ENCODE measurements at places on chromosomes 12 and 14.

DNA sequence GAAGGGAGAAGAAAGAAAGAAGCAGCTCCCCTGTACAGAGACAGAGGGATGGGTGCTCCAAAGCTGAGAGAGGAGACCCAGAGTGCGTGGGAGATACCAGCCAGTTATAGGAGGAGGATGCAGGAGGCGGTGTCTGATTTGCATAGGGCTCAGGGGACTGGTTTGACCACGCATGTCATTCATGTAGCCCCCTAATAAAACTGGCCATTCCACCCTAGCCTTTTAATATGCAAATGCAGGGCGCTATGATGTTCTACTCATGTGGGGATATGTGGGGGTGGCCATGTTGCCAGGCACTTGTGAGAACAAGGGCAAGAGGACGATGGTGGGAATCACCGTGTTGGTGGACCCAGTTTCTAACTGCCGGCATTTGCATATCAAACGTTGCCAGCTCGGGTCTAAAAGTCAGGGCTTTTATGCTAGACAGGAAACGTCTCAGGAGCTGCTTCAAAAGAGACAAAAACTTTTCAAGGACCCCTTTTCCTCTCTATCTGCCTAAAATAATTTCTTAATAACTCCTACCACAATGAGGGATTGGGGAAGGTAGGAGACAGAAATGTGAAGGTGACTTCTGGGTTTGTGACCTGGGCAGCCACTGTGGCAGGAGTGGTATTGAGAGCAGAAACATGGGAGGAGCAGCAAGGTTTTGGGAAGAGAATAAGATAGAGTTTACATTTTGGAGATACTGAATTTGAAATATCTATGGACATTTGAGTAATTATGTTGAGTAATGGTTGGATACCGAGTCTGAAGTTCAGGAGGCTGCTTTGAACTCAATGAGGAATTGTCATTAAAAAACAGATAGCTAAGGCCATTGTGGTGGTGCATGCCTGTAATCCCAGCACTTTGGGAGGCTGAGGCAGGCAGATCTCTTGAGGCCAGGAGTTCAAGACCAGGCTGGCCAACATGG lies 2.2 kb upstream of the ATXN3 start:
- no peak for DNase-seq

GRCh38 chr14:26870096-26870495 lies 272.3 kb upstream of the NOVA1 start:
- DNase-seq = no peak

DNA sequence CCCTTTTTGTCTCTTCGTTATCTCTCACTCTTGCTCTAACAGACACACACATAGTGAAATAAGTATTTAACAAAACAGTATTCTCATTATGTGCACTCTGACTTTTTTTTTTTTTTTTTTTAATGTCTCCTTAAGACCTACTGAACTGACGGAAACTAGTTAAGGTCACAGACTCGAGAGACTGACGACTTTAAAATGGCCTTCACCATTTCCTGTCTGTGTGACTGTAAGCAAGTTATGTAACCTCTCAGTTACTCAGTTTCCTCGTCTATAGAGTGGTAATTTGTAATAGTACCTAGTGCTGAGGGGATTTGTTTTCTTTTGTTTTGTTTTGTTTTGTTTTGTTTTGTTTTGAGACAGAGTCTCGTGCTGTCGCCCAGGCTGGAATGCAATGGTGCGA lies 284.8 kb downstream of the FBXL14 start:
- DNase-seq = no peak

DNA sequence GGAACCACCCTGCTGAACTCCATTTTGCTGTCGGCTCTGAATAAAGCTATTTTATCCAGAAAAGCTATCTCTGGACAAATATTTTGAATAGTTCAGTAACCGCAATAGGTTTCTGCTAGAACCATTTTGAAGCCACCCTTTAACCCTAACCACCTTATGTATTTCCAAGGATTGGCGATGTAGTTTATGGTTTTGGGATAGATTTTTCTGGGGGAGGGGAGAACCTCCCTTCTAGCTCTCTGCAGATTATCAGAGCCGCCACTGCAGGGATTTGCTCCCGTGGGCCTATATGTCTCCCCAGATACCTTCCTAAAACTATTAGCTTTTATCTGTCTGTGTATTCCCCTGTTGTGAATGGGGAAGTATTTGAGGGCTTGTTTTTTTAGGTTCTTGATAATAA lies 1.8 kb upstream of the TUBA1B start:
- DNase-seq = no peak

DNA sequence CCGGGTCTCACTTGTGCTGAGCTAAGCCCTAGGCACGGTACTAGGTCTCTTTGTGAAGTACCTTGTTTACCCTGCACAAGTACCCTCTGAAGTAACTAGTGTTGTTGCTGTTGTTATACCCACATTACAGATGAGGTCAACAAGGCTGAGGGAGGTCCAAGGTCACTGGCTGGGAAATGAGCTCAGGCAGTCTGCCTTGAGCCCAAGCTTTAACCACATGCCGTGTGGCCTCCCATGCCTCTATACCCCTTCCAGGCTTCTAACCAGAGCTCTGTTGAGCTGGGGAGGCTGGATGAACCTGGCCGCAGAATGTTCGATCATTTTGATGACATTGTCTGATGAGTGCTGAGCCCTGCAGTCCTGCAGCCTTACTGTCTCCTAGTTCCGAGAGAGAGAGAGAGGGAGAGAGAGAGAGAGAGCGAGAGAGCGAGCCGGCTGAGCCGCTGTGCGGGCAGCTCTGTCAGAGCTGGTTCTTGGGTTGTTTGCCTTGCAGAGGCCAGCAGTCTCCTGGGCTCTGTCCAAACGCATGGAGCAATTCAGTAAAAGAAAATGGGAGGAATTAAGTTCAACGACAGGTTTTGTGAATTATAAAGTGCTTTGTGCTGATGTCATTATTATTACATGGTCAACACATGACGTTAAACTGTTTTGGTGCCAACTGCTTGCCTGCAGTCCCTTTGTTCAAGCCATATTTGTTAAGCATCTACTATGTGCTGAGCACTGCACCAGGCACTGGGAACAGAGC lies 13.1 kb downstream of the JDP2 start:
- DNase-seq = no peak

GRCh38 chr12:131132118-131132892 lies 178.6 kb downstream of the ADGRD1 start:
- peak; percentile 74 for DNase-seq

DNA sequence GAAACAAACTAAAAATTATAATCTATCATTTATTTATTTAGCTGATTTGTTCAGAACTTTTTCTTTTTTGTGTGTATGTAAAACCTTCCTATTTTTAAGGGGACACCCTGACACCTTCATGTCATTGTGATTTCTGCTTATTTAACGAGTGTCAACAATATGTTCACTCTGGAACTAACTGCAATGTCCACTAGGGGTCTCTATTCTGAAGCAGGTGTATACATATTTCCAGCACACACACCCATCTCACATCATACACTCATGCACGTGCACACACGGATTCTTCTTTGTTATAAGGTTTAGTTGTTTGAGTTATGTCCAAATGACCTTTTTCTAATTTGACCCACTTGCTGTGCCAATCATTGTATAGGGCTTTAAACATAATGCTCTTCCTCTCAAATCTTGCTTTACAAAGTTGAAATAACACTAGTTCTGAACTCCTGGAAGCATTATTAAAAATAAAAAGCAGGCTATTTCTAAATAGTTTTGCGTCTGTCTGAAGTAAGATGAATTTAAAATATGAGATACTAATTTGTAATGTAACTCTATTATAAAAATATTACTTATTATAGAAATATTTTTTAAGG lies 15.5 kb downstream of the E2F7 start:
- DNase-seq = peak; percentile 74

DNA sequence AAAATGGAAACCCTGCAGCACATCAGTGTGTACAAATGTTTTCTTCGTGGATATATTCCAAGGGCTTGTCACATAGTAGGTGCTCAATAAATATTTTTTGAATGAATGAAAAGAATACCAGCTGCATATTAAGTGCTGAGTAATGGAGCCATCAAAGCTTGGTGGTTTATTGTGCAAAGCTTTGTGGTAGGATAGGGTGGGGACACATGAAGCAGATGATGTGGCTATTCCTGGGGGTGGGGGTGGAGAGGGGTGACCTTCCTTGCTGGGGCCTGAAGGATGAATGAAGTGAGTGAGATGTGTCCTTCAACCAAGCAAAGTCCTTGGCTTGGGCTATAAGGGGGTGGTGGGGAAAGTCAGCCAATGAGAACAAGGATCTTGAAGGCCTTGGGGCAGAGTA lies 4.3 kb upstream of the KRT81 start:
- DNase-seq = no peak

GRCh38 chr12:130552483-130552996 lies 163.6 kb downstream of the RIMBP2 start:
- no peak for DNase-seq

GRCh38 chr14:33432407-33433023 lies 493.8 kb downstream of the NPAS3 start:
- DNase-seq = peak; percentile 33

- DNase-seq = peak; percentile 58
These were observed 9.0 kb upstream of the MLEC start for GRCh38 chr12:120677765-120678473.

DNA sequence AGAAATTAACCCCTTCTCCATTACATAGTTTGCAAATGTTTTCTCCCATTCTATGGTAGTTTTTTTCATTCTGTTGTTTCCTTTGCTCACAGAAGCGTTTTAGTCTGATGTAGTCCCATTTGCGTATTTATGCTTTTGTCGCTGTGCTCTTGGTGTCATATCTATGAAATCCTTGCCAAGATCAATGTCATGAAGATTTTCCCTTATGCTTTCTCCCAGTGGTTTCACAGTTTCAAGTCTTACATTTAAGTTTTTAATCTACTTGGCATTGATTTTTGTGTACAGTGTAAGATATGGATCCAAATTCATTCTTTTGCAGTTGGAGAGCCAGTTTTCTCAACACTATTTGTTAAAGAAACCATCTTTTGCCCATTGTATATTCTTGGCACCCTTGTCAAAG lies 357.6 kb downstream of the APAF1 start:
- no peak for DNase-seq

- DNase-seq = no peak
These were observed 40.2 kb downstream of the SCARB1 start for GRCh38 chr12:124823272-124823970.

GRCh38 chr12:125222876-125223275 lies 157.6 kb downstream of the AACS start:
- no peak for DNase-seq

DNA sequence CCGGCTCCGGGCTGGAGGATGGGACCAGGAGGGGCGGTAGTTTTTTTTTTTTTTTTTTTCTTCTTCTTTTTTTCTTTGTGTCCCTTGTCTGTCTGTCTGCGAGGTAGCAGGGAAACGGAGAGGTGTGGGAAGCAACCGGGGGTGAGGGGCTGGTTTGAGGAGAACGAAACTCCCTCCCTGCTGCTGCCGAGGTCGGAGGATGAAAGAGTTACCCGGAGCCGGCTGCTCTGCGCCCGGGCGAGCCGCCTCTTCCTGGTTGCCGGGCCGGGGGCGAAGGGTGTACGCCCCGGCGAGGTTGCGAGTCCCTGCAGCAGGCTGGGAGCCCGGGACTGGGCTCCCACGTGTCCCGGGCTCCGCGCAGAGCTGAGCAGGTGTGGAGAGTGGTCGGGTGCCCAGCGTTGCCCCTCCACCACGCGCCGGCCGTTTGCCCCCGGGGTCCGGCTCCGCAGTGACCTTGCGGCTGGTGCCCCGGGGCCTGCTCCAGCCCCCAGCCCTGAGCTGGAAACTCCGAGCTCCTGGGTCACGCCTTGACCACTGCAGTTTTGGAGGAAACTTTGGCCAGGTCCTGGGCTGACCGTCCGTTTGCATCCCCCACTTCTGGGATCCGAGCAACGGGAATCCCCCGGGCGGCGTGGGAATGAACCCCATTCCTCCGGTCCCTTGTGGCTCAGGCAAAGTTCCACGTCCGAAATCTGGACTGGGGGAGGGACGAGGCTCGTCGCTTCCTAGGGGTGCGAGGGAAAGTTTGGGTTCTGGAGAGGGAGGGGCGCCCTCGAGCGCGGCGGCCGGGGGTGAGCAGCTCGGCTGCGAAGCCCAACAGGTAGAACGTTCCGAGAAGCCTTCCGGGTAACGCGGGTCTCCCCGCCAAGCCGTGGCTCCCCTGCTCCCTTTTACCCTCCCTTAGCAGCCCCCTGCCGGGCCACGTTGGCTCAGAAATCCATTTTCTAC lies 1.3 kb downstream of the CHST11 start:
- DNase-seq = peak; percentile 24

DNA sequence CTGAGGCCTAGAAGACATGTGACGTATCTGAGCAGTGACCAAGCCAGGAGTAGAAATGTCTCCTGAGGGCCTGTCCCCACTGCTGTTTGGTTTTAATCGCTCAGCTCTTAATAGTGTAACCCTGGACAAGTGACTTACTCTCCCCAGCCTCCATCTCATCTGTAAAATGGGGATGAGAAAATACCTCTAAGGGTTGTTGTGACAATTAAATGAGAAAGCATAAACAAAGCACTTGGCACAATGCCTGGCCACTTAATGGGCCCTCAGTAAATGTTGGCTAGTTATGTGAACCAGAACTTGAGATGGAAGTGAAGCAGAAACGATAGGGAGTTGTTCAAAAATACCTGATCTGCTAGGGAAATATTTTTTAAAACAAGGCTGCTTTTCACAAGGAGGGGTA lies 58.2 kb downstream of the HMGA2 start:
- DNase-seq = no peak

- peak; percentile 24 for DNase-seq
These were observed 154.1 kb upstream of the ATP2B1 start for GRCh38 chr12:89862511-89863445.

GRCh38 chr12:75489613-75490210 lies 9.2 kb downstream of the GLIPR1 start:
- DNase-seq = no peak

DNA sequence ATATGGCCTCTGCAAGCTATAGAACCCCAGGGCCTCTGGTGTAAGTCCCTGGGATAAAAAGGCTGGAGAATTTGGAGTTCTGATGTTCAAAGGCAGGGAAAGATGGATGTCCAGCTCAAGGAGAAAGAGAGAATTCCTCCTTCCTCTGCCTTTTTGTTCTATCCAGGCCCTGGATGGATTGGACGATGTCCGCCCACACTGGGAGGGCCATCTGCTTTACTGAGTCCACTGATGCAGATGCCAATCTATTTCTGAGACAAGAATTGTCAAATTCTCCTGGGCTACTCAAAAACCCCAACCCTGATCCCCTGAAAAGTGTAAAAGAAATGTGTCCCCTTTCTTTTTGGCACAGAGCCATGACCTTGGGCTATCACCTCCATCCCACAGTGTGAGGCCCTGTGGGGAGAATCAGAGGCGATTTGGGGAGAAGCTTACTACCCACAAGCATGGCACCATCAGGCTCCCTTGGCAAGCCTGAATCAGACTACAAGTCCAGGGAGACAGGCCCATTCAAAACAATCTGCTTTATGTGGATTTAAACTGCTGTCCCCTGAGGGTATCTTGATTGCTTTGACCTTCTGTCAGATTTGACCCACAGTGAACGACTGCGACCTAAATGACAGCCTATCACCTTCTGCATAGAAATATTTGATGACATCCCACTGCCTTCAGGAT lies 334.0 kb downstream of the NUAK1 start:
- no peak for DNase-seq
